ENCODE measurements at places on chromosomes 5 and 9.

GRCh38 chr5:26948921-26949320, 89.5 kb downstream of the CDH9 start:
- DNase-seq, result no peak

DNA sequence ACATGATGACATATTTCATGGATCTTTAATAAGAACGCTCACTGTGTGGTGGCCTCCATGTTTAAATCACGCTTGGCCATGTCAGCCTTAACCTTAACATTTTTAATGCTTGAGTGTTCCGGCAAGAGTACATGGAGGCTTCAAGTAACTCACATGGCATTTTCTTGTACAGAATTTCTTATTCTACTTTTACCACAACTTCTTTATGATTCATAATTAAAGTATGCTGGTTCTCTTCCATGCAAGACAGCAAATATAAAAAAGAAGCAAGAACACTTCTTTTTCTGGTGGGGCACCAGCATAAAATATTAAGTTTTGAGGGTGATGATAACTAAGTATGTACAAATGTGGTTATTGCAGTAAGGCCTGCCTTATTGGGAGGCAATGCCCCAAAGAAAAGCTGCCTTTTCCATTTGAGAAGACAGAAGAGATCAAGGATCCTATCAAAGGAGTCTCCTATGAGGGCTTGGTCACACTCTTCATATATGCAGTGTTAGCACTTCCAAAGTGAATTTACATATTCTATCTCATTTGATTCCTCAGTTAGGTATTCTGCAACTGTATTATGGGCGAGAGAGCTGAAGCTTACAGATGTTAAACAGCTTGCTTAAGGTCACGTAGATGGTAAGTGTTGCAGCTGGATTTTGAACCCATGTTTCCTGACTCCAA, 382.7 kb upstream of the MEF2C start:
- no peak for DNase-seq

DNA sequence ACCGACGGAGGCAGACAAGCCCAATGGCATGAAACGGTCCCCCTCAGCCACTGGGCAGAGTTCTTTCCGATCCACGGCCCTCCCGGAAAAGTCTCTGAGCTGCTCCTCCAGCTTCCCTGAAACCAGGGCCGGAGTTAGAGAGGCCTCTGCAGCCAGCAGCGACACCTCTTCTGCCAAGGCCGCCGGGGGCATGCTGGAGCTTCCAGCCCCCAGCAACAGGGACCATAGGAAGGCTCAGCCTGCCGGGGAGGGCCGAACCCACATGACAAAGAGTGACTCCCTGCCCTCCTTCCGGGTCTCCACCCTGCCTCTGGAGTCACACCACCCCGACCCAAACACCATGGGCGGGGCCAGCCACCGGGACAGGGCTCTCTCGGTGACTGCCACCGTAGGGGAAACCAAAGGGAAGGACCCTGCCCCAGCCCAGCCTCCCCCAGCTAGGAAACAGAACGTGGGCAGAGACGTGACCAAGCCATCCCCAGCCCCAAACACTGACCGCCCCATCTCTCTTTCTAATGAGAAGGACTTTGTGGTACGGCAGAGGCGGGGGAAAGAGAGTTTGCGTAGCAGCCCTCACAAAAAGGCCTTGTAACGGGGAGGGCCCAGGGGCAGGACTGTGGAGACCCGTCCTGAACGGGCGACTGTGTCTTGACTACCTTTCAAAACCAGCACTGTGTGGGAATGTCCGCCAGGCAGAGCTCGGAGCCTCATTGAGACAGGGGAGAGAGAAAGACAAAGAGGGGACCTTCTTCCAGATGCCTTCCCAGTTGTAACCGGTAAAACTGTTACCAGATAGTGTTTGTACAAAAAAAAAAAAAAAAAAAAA, 29.9 kb downstream of the CD180 start:
- DNase-seq, result no peak

DNA sequence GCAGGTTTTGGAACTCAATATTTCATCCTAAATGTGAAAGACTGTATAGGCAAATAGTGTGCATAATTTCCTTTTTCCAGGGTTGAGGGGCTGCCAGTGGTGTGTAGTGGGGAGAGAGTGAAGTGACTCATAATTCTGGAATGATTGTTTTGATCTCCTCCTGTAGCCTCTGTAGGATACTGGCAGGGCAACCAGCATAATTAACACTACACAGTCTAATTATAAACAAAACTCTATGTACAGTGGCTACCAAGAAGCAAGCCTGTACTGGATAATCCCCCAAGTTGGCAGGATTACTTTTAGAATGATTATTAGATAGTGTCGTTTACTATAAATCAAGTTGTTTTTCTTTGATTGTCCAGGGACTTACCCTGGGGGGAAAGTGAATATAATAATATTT, 32.2 kb downstream of the LNPEP start:
- no peak for DNase-seq

GRCh38 chr5:173916233-173916632, 28.1 kb downstream of the CPEB4 start:
- no peak for DNase-seq

- no peak for DNase-seq
Observed at GRCh38 chr5:11153670-11154382, 392.8 kb upstream of the DAP start.

- no peak for DNase-seq
Observed at GRCh38 chr5:94072116-94072515, 330.7 kb upstream of the POU5F2 start.

- DNase-seq, result no peak
Observed at GRCh38 chr9:72312386-72312987, 52.5 kb downstream of the ZFAND5 start.

- DNase-seq, result no peak
Observed at GRCh38 chr9:113876993-113877368, 872 bp downstream of the ZNF618 start.

DNA sequence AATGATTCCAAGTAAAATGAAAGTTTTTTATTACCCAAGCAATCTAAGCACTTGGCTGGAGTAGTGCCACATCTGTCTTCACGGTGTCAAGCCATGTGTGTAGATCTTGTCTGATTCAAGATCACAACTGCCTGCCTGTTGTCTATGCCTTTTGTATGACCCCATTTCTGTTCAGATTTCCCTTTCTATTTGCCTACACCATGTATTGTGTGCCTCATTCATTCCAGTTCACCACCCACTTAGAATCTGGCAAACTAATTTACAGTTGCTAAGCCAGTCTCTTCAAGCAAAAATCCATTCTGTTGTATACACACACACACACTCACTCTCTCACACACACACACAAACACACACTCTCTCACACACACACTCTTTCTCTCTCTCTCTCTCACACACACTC, 33.7 kb downstream of the GLDC start:
- no peak for DNase-seq

GRCh38 chr9:70043689-70044489, at the start of gene MAMDC2:
TSS of gene MAMDC2 (plus strand) at chr9:70043848. CDS start at chr9:70044198, 350 bp downstream.
- no peak for DNase-seq

GRCh38 chr9:135186248-135187164, 99.0 kb downstream of the OLFM1 start:
- no peak for DNase-seq

All from NCI-H2081 treated with DMSO at 0.1 percent for 48 hours (cell line).